NCI-H1930 (cell line): ENCODE measurements at places on chromosomes 5 and 9.

GRCh38 chr5:36870399-36871040 is 6.0 kb upstream of the NIPBL start:
- DNase-seq: peak; percentile 40

DNA sequence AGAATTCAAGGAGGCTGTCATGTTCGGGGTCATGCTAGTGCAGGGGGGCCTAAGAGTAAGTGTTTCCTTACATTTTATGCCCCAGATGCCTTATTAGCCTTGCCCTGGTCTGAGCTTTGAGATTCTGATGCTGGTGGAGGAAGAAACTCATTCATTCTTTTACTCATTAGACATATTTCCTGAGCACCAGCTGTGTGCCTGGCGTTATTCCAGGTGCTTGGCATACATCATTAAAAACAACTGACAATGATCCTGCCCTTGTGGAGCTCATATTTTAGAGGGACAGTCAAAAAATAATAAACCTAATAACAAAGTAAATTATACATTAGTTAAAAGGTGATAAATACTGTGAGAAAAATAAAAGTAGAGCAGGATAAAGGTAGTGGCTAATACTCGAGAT is 138.9 kb upstream of the SGCD start:
- no peak for DNase-seq

DNA sequence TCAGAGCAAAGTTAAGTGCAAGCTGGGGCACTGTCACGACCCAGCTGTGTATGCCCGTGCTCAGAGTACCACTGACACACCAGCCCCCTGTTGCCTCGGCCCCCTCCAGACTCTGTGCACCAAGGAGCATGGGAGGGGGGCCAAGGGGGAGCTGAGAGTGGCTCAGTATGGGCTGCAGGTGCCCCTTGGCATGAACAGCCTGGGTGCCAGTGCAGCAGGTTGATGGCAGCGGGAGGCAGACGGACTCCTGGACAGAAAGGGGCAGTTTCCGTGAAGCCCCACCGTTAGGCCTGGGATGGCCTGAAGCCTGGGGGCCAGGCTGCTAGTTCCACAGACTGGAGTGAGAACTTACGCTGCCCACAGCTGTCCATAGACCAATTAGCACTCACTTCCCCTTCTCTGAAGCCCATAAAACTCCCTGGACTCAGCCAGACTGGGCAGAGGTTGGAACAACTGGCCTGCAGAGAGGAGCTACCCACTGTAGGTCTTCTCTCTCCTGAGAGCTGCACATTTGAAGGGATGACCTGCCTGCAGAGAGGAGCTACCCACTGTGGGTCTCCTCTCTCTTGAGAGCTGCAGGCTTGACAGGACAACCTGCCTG is 182.8 kb downstream of the DEPDC1B start:
- DNase-seq: no peak

DNA sequence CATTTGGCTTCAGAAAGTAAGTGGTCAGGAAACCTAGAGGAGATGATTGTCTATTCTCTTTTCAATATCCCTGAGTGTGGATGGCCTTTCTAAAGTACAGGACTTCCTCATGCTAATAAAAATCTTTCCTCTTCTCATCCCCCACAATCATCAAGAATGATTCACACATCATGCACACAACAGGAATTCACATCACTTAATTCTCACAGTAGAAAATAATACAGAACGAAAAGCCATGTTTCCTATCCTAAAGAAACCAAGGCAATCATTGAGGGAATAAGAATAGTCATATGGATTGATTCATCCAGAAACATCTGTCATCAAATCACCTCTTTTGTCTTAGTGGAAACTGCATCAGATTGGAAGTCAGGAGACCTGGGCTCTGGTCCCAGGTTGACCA is 203.1 kb upstream of the PIK3R1 start:
- DNase-seq: no peak

- DNase-seq: no peak
Measured at GRCh38 chr9:76576344-76576743, 117.4 kb downstream of the GCNT1 start.

GRCh38 chr9:2545881-2546490 is 75.6 kb upstream of the VLDLR start:
- DNase-seq: no peak

GRCh38 chr9:123643518-123643917 is 286.4 kb downstream of the DENND1A start:
- no peak for DNase-seq
